ENCODE measurements at places on chromosomes 5 and 9.

DNA sequence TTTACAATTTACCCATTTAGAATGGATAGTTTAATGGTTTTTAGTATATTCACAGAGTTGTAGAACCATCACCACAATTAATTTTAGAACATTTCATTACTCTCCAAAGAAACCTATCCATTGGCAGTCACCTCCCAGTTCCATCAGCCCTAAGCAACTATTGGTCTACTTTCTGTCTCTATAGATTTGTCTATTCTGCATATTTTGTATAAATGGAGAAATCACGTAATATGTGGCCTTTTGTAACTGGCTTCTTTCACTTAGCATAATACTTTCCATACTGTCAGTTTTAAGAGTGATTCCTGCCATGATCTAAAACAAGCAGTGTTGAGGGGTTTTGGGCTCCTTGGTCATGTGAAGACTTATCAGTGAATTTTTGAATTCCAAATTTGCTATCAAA, 12.7 kb downstream of the OCLN start:
- DNase-seq = no peak

DNA sequence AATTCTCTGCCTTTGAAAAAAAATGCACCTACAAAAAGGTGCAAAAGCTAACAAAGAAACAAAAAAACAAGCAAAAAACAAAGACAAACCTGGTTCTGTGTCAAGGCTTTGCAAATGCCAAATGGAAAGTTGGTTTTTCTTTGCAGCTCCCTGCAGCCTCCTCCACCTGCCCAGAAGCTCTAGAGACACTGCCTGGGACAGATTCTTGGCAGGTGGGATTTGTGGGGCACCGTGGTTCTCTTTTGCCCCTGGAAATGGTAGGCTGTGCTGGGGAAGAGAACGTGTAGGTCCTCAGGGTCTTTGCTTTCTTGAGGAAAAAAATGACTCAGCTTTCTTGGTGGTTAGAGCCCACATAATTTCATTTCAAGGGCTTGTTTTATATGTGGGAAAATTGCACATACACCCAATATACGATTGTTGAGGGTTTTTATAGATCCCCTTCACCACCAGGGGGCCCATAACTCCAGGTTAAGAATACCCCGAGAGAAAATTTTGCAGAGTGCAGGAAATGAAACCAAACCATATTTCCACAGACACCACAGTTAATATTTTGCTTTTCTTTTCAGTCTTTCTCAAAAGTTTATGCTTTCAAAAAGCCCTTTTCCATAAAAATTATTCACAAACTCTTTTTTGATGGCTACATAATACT, 58.7 kb downstream of the NXNL2 start:
- peak; percentile 52 for DNase-seq

DNA sequence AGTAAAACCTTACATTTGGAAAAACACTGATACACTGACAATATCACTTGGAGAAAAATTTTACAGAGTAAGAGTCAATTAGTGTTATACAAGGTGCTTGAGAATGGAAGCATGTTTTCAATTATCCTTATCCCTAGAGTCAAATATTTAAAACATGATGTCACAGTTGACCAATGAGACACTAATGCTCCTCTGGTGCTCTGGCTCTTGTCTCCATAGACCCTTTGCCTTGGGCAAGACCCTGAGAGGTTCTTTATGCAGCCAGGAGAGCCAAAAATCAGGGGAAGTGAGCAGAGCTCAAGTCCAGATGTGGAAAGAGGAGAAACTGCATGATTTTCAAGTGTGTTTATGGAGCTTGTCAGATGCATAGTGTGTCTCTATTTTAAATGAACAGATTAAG, 153.9 kb downstream of the MARCHF11 start:
- no peak for DNase-seq

- no peak for DNase-seq
Measured at GRCh38 chr5:176772271-176773210, 37.8 kb upstream of the UNC5A start.

DNA sequence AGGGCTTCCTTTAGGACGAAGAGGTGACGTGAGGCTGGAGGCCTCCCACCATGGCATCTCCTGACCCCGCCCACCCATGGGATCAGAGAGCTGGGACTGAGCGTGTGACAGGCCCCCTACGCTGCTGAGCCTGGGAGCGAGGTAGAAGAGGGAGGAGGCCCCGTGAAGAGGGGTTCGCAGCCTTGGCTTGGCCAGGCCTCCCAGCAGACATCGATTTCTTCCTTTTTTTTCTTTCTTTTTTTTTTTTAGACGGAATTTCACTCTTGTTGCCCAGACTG, 39.5 kb downstream of the PTGES start:
- DNase-seq = no peak

DNA sequence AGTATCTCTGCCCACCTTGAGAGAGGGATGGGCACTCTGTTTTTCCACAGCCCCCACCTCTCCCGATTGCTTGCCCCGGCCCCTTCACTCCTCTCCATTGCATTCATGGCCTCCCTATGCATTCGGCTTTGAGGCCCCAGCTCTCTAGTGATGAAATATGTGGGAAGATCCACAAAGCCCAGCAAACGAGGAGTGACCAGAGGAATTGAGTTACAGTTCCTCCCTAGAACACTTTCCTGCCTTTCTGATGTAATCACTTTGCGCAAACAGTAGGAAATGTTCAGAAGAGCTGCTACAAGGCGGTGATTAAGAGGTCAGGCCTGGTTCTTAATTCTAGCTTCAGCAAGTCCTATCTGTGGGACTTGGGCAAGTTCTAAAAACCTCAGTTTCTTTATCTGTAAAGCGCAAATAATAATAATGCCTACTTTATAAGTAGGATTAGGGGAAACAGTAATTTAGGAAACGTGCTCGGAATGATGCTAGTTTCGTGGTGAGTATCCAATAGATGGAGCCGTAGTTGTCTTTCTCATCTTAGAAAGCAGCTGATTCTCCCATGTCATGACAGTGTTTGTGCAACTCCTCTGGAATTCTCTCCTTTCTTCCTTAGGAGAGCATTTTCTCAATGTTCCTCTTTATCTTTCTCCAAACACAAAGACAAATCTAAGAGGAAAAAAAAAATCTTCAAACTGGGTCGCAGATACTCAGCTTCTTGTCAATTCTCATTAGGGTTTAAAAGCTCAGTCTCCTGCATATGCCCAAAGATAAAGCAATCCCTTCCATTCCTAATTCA, 99.5 kb upstream of the MSX2 start:
- no peak for DNase-seq

DNA sequence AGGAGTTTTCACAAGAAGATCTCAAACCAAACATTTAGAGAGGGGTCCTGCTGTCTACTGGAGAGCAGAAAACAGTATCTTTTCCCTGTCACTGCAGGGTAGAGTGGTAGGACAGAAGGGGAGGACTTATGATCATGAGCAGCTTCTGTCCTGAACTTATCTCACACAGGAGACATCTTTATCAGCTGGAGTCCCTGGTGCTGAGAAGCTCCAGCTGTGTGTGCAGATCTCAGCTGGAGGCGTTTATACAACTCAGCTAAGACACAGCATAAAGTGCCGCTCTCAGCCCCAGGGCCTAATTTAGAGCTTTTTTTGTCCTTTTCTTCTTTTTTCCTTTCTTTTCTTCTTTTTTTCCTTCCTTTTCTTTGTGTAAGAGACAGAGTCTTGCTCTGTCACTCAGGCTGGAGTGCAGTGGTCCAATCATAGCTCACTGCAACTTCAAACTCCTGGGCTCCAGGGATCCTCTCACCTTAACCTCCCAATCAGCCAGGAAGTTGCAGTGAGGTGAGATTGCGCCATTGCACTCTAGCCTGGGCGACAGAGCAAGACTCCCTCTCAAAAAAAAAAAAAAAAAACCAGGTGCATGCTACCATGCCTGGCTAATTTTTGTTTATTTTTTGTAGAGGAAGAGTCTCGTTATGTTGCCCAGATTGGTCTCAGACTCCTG, 31.9 kb downstream of the CCDC125 start:
- no peak for DNase-seq

GRCh38 chr5:120466341-120467006, 2.4 kb downstream of the PRR16 start:
- no peak for DNase-seq

- DNase-seq = no peak
Measured at GRCh38 chr5:9468060-9468388, 77.9 kb downstream of the SEMA5A start.

- DNase-seq = no peak
Measured at GRCh38 chr9:82353631-82354278, 365.2 kb downstream of the SPATA31D1 start.

DNA sequence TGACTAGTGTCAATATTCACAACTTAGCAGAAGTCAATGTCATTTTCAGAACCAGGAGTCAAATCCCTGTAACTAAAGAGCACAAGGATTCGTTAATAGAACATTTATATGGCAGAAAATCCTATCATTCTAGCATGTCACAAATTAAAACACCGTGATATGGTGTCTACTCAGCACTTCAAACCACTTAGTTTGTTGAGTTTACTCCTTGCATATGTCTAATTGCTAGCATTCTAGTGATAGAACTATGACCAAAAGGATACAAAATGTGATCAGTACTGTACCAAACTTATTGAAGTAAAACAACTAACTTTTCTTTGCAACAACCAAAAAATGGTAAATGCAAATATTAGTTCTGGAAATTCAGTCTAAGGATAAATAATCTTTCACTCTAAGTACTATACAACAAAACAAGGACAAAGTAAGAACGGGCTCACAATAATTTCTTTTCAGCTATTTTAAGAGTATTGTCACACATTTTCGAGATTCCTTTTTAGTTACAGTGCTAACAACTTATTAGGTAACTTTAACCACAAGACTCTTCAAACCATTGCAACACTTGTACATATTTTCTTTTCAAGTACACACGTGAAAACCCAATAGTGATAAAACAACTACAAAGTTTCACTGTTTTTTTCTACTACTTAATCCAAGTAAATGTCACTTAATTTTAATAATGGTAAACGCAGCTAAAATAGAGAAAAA, 845.2 kb upstream of the CDH10 start:
- no peak for DNase-seq

- no peak for DNase-seq
Measured at GRCh38 chr5:51024263-51024662, 357.8 kb downstream of the PARP8 start.

DNA sequence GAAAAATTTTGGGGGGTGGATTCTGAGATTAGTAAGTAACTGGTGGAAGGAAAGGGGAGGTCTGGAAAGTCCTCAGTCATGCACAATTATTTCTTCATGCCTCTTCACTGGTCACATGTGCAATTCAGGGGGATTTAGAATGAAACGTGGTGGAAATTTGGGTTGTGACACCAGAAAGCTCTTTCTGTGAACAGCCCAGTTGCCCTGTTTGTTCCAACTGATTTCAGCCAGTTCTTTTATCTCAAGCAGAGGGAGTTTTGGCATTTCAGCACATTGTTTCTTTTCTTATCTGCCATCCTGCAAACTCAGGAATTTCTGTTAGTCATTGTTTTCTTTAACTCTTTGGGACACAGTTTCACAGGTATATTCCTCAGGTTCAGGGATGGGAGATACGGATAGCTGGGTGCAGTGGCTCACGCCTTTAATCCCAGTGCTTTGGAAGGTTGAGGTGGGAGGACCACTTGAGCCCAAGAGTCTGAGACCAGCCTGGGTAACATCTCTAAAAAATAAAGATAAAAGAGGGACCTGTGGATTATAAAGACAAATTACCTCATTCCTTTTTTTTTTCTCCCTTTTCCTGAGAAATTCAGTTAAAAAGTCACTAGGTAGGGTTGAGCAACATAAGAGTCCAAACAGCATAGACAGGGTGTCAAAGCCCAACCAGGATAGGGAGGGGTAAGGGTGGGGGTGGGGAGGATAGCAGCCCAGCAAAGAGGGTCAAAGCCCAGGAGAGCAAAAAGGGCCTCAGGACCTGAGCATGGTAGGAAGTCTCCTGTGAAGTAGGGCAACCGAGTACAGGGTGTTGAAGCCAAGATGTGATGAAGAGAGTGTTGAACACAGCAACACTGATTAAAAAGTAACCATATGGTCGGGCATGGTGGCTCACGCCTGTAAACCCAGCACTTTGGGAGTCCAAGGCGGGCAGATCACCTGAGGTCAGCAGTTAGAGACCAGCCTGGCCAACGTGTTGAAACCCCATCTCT, 5.4 kb upstream of the B4GALT1 start:
- DNase-seq = no peak

DNA sequence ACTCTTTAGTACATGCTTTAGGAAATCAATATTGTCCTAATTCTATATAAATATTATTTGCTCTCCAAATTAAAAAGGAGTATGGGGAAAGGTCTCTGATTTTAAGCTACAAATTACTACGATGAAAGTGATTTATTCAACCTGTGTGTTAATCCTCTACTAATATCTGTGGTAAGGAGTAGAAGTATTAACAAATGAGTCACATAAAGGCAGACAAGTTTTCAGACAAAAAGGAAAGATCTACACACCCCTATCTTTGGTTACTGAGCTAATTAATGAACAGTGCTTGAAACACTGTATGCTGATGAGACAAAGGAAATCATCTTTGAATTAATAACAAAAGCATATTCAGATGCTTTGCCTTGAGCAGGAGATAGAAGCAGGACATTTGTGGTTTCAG, 15.9 kb downstream of the LOX start:
- DNase-seq = no peak

GRCh38 chr9:120524038-120524437, 55.9 kb downstream of the CDK5RAP2 start:
- no peak for DNase-seq

DNA sequence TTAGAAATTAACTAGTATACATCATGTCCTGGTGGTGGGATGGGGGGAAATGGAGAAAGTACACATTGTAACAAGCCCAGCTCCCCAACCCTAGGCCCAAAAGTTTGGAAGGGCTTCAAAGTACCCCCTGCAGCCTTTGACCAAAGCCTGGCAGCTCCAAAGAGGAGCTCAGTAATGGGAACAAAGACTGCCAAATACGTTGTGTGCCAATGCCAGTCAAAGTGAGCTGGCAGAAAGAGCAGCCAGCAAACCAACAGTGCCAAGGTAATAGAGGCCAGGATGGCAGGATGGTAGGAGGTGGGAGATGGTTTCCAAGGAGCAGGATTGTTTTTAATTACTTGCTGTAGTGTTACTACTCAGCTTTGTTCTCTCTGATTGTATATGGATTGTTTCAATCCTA, 248.3 kb downstream of the COX7C start:
- no peak for DNase-seq

- no peak for DNase-seq
Measured at GRCh38 chr9:70594386-70594944, 180.0 kb upstream of the KLF9 start.

DNA sequence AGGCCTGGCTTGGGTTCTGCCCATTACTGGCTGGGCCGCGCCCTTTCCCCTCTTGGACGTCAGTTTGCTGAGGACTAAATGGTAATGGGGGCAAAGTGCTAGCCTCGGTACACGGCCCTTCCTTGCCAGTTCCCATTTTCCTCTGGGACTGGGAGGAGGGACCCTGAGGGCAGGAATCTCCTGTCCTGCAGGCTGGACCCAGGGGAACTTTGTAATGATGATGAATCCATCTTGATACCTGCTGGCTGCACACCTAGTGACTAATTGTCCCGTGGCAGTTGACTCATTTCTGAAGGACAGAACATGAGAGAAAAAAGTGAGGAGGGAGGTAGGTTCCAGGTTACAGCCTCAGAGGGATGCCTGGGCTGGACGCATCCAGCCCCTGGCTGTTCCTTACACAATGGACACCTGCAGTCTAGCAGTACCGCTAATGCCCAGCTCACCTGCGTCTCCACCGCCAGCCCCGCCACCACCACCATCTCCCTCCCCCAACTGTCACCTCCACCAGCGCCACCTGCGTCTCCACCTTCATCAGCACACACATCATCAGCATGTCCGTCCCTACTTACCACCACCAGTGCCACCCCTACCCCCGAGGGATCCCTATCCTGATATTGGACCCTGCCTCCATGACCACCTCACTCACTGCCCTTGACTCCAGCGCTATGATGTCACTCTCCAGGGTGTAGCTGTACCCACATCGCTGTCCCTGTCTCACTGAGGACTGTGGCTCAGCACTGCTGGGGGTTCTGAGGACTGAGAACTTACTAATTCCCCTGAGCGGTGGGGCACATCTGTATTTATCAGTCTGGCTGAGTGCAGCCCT, 4.3 kb downstream of the CDHR2 start:
- no peak for DNase-seq

Data from KG1 (cell line).